Fibroblast of skin of right biceps (primary cell): ENCODE measurements at places on chromosomes 16 and 17.

GRCh38 chr17:80453998-80454556 lies 22.3 kb downstream of the NPTX1 start:
- DNase-seq, result no peak

DNA sequence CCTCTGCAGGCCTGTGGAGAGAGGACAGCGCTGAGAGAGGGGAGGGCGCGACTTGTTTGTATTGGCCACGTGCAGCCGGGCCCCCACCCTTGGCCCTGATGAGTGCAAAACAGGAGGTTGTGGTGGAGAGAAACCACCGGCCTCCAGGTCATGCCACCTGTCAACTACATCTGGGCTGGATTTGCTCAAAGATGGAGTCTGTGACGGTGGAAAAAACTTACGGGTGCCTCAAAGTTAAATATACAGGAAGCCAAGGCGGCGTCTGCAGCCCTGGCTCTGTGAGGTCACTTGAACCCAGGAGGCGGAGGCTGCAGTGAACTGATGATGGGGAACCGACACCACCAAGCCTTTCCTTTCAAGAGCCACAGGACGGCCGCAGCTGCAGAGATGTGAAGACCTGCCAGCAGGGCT lies 15.7 kb downstream of the C16orf74 start:
- DNase-seq, result no peak

DNA sequence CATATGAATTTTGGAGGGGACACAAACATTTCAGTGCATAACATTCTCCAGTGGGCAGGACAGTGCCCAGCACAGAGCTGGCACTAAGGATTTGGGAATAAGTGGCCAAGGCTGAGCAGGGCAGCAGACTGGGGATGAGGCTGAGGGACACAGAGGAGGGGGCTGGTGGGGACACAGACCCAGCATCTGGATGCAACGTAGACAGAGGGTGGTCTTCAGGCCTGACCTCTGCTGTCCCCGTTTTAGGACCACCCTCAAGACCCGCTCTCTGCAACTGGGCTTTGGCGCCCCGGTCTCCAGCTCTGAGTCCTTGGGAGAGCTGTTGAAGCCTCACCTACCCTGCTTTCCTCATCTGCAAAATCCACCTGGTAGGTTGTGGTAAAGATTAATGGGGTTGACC lies 3.3 kb upstream of the PRSS33 start:
- no peak for DNase-seq

DNA sequence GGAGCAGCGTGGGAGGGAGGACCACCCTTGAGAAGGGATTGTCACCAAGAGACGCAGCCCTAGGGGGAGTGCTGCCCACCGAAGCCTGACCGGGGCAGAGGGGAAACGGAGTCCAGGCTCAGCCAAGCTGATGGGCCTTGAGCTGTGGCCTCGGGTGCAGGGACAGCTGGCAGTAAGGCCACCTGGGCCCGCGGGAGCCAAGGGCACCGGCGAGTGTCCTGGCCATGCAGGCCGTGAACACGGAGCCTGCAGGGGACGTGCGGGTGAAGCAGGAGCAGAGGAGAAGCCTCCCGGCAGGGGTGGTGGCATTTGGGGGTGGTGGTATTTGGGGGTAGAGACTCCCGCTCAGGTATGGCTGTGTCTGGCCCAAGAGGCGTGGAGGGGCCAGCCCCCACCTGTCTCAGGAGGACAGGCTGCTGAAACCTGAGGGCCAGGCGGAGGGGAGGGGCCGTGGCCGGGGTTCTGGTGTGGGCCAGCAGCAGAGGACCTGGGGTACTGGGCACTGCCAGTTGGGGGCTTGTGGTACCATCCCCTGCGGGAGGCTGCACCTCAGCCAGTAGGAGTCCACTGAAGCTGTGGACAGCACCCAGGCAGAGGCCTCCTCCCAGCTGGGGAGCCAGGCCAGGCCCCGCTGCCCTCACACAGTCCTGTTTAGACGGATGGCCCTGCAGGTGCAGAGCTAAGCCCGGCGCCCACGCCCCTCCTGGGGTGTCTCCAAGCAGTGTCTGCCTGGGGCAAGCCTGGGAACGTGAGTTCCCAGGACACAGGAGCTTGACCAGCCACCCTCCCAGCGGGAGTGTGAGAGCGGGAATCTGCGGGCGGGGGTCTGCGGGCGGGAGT lies 4.5 kb downstream of the GNPTG start:
- DNase-seq, result no peak

GRCh38 chr16:8678068-8678927 lies 3.9 kb downstream of the ABAT start:
- peak; percentile 81 for DNase-seq

DNA sequence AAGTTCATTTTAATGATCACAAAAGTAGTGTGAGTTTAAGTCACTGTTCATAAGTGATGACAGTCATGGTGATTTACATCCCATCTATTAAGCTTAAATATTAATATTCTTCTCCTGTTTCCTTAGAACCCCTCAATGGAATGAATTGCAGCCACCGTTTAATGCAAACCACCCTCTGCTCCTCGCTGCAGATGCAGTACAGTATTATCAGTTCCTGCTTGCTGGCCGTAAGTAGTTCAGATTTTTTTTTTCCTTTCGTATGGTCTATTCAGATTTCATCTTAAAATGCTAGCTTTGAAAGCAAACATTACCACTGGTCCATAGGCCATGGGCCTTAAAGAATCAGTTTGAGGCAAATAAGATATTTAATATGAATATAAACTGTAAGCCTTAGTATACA lies 359.0 kb upstream of the TBX2 start:
- no peak for DNase-seq

DNA sequence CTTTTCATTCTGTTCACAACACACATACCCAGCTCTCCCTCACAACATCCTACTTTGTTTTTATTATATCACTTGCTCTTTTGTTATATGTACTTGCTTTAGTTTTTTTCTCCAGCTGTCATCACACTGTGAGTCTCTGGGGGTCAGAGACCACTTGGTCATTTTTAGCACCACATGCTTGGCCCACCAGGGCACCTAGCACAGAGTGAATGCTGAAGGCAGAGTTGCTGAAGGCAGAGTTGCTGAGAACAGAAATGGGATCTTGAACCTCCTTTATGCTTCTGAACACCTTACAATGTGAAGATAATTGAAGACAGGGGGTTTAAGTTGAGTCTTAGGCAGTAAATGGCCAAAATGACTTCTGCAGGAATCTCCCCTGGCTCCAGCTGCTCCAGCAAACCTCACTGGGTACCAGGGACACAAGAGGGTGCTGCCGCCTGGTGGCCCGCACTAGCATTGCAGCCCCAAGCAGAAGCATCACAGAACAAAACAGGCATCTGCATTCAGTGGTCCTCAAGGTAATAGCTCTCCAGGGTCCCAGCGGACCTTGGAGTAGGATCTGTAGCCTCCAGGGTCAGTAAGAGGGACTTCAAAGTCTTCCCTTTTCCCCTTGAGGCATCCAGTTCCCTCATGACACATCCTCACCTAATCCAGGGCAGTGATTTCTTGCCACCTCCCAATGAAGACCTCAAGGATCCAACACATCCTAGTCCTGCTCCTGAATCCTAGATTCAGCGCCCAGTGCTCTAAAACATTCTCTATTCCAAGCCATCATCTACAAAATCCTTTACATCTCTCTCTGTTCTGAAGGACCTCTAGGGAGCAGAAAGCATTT lies 1972.6 kb downstream of the TP53TG3F start:
- no peak for DNase-seq

DNA sequence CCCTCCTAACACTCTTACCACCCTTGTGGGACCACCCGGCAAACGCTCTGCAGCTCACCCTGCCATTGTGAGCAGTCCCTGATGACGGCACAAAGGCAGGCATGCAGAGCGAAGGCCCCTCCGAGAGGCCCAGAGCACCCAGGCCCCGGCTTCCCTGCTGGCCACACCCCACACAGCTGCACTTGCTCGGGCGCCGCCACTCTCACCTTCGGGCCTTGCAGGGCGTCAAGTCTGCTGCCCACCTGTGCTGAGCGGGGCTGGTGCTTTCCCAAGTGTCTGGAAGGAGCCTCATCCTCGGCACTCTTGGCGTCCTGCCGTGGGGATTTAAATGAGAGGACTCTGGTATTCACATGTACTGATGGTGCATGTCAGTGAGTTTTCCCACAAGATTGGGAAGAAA lies 30.3 kb upstream of the FASN start:
- no peak for DNase-seq

DNA sequence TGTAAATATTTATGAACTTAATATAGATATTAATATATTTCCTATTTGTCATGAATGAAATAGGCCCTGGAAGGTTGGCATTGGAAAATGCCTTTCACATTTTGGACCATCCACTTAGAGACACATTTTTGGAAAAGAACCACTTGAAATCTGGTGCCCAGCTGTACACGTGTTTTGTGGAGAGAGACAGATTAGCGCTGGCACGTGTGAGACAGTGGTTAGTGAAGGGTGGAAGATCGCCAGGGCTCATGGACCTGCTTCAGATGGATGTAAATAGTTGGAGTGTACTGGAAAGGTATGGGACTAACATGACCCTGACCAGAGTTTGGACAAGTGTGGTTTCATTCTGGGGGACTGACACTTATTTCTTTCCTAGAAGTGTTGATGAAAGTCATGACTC lies 222.9 kb downstream of the PRKCA start:
- no peak for DNase-seq

- DNase-seq, result no peak
Measured at GRCh38 chr17:76013377-76013932, 12.8 kb downstream of the CDK3 start.

DNA sequence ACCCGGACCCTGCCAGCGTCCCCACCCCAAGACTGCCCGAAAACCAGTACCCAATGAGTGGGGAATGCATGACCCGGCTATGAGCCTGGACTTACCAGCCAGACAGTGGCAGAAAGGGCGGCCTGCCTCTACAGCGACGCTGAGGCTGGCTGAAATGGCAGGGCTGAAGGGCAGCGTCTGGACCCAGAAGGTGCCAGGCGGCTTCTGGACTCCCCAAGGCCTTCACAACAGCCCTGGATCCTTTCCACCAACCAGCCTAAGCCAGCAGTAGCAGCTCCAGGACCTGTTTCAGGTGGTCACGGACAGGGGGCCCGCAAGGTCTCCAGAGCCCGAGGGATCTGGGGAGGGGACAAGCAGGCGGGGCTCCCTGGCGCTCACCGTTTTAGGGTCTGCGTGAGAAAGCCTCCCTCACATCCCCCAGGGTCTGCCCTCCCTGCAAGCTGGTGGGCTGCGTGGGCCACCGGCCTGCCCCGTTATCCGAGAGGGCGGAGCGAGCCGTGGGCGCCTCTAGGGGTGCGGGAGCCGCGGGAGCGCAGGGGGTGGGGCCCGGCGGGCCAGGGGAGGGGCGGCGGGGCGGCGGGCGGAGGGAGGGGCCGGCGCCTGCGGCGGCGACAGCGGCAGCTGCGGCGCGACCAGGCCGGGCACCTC lies at the start of gene RIPOR1:
Gene RIPOR1 (plus strand): TSS at position 608 of the 648 bp plus-strand sequence. CDS start 9,618 bp downstream, outside the sequence.
- DNase-seq, result peak; percentile 34

DNA sequence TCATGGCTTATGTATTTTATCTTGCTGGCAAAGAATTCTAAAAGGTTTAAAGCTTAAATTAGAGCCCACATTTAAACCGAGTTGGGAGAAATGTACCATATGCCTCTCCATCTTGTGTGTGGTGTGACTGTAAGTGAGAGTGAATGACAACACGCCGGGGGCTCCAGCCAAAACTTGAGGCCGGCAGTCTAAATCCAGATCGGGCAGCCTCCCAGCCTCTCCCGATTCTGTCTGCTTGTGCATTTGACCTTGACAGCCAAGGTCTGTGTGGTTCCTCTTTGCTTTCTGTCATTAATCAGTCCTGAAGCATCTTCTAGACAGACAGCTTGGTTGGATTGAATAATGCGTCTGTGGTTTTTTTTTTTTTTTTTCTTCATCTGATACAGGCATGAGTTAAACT lies 1093.2 kb upstream of the EEF2KMT start:
- no peak for DNase-seq

- no peak for DNase-seq
Measured at GRCh38 chr16:29911676-29912010, 11.4 kb downstream of the ASPHD1 start.

DNA sequence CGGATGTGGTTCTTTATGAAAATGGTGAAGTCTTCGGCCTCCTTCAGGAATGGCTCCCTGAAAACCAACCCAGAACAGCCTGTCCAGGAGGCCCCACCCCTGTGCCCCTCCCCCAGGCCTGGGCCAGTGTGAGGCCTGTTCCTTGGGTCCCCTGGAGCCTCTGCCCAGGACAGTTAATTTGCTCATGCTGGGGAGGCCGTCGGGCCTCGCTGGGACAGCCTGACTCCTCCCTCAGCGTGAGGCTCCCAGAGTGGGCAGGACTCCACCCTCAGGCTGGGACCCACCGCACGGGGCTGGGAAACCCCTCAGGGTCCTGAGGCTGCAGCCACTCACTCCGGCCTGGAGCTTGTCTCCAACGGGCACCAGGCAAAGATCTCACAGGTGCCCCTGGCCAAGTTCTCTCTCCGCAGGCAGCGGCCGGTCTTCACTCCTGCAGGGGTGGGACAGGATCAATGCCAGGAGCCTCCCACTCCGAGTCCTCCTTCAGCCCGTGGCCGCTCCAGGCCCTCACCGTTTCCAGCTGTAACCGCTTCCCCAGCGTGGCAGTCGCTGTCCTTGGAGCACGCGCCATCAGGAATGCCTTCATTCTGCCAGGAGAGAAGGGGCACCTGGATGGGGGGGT lies 5.8 kb downstream of the P2RX5 start:
- DNase-seq, result no peak

DNA sequence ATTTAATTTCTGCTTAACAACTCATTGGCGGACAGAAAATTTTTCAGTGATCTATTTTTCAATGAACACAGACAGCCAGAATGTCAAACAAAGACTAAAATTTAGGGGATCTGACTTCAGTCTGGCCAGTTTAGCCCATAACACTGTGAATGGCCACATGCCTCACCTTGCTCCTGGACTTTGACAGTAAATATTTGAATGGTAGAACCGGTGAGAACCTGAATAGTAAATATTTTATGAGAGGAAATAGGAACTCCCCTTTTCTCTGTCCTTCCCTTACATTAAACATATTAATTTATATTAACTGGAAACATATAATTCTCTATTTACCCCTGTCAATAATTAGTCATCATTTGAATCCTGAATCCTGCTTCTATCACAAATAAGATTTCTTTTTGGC lies 942.1 kb downstream of the KCNJ2 start:
- DNase-seq, result no peak

DNA sequence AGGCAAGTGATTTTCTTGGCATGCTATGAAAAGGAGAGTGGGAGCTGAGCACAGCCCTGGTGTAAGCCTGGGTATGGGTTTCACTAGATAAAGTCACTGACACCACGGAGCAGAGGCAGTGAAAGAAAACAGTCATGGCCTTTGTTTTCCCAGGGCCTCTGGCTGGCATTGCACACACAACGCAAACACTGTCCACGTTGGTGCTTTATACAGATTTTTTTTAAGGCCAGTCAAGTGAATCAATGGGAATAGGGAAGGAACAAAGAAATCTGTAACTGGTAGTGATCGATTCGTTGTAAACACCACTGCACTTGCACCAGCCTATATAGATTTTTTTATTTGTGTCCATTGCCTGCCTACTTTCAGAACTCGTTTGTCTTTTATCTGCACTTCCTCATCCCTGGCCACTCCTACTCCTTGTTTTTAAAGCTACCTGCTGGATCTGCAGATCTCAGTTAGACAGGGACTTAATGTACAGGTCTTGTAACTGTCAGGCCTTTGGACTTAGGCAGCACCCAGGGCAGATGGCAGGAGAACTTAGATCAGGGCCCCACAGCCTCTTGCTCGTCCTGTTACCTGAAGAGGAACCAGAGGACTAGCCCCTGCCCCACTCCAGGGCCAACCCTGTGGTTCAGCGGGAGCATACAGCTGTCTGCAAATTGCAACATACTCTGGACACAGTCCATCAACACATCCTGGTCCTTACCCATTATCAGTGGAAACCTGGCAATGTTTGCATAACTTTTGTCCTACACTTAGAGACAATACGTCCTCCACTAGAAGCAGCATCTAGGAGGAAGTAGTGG lies 10.6 kb upstream of the TMIGD1 start:
- DNase-seq, result peak; percentile 16
